NCI-H2227 treated with DMSO at 0.1 percent for 48 hours (cell line): ENCODE measurements at places on chromosomes 12 and 14.

GRCh38 chr12:7716381-7716780 lies 5.1 kb downstream of the DPPA3 start:
- DNase-seq = no peak

DNA sequence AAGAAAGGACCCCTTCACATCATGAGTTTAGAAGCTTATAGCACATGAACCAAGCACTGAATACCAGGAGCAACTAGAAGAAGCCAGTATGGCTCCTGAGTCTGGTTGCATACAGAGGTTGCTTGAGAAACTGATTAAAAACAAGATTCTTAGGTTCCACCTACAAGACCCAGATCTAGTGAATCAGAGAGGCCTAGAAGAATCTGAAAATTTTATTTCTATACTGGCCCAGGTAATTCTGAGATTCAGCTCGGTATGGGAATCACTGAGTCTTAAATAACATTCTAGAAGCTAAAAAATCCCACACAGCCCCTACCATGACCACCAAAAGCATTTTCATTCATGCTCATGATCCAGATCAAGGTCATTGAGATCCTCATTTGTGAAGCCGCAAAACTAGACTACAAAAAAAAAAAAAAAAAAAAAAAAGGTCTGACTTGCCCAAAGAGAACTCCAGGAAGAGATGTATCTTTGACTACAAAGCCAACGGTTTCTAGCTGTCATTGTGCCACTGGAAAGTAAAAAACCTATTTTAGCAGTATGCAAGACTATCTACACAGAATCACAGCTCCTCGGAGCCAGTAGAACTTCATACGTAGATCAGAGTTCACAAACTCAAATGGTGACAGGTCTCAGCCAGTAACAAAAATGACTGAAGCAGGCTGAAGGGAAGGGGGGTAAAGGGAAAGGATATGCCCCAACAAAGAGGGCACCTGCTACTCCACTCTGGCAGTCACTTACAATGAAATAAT lies 168.4 kb upstream of the EGLN3 start:
- no peak for DNase-seq

- DNase-seq = no peak
Measured at GRCh38 chr14:66645716-66646115, 137.8 kb downstream of the GPHN start.

- no peak for DNase-seq
Measured at GRCh38 chr12:112998987-112999767, 20.9 kb downstream of the OAS2 start.

DNA sequence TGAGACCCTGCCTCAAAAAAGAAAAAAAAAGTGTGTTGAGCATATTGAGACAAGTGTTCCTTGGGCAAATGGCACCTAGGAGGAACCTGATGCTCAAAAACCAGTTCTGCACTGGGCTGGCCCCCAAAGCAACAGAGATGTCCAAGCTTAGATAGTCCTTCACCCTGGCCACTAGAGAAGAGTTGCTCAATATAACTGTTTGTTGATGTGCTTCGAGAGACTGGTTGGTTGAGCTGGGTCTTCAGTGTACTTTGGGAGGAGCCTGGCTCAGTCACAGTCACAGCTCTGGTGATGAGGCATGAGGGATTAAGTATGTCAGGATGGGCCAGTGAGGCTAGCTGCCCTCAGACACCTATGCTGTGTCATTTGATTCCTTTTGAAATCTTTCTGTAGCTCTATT lies 38.0 kb downstream of the SLC2A14 start:
- no peak for DNase-seq

GRCh38 chr12:57133013-57133569 lies 4.8 kb downstream of the LRP1 start:
- no peak for DNase-seq

DNA sequence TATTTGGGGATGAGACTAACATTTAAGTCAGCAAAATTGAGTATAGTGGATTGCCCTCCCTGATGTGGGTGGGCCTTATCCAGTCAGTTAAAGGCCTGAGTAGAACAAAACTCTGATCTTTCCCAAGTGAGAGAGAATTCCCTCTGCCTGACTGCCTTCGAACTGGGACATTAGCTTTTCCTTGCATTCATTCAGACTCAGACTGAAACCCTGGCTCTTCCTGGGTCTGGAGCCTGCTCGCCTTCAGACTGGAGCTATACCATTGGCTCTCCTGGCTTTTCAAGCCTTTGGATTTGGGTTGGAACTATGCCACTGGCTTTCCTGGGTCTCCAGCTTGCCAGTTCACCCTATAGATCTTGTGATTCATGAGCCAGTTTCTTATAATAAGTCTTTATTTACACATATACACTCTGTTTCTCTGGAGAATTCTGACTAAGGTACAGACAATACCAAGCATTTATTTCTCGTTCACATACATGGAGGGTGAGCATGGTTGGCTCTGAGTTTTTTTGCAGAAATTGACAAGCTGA lies 296.5 kb downstream of the ERC1 start:
- DNase-seq = no peak

DNA sequence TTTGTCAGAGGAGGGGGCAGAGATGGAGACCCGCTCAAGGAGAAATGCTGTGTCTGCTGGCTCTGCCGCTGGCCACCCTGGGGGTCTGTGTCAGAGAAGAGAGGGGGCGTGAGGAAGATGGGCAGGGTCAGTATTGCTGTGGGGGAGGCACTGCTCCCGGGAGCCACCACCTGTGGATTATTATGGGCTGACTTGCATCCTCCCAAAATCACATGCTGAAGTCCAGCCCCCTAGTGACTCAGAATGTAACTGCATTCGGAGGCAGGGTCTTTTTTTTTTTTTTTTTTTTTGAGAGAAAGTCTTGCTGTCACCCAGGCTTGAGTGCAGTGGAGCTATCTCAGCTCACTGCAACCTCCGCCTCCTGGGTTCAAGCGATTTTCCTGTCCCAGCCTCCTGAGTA lies 12.3 kb downstream of the ABCD4 start:
- no peak for DNase-seq

DNA sequence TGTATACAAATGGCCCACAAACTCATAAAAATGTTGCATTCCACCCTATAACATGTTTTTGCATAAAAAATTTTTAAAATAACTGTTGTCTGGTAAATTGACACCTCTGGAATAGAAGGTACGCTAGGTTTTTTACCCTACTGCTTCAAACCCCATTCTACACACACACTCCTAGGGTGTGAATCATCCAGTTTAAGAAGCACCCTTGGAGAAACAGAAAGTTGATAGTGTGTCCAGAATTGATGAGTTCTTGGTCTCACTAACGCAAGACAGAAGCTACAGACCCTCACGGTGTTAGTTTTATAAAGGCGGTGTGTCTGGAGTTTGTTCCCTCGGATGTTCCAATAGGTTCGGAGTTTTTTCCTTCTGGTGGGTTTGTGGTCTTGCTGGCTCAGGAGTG lies 158.5 kb downstream of the KLRB1 start:
- DNase-seq = no peak

GRCh38 chr14:101853455-101854018 lies 92.0 kb downstream of the PPP2R5C start:
- DNase-seq = no peak

GRCh38 chr12:109510196-109510595 lies 32.8 kb downstream of the UBE3B start:
- no peak for DNase-seq

DNA sequence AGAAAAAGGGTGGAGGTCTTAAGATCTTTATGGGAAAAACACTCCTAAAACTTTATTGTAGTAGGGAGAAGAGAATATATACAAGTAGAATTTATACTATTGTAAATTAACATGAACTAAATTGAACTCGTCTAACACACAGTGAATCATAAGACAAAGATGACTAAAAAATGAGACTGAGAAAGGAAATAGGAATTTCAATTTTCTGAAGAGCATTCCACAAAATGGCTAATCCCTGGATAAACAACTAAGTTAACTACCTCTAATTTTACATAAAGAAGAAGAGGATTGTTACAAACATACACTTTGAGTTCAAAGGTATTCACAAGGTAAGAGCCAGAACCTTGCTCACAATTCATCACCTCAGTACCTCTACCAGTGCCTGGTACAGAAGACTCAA lies 2.0 kb downstream of the MAP4K5 start:
- no peak for DNase-seq

GRCh38 chr12:7869137-7869536 lies 3.6 kb downstream of the SLC2A14 start:
- no peak for DNase-seq

DNA sequence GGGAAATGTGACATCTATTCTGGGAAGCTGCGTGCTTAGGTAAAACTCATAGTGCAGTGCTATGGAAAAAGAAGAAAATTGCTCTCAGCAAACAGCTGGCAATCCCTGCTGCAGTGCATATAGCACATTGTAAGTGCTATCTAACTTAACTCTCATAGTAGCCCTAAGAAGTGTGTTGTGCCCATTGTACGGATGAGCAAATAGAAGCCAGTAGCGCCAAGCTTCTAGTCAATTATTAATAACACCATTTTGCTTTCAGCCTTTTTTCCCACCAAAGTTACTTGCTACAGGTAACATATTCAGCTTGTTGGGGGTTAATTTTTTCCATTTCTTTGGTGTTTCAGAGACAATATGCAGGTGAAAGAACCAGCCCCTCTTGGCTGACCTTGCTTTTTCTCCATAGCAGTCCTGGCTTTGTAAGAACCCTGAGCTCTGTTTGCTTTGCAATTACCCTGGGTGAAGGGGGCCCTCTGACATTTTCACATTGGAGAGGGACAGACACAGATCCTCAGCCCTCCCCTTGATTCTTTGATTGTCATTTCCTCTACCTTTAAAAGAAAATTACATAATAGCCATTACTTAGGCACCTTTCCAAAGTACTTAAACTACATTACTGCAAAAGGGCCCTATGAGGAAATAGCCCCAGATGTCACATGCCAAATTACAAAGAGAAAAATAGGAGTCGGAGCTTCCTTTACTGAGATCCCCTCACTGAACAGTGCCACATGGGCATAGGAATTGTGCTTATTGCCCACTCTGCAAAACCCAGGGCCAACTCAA lies 576.2 kb upstream of the TBX3 start:
- no peak for DNase-seq

- DNase-seq = peak; percentile 15
Measured at GRCh38 chr12:125104982-125105381, 39.7 kb downstream of the AACS start.

- no peak for DNase-seq
Measured at GRCh38 chr14:59294662-59294992, 106.2 kb downstream of the DAAM1 start.
